ENCODE measurements at places on chromosomes 7 and 10.

GRCh38 chr7:150793569-150794238, 6.5 kb downstream of the TMEM176B start:
- DNase-seq, result no peak

- DNase-seq, result no peak
These were observed 18.8 kb downstream of the CAV1 start for GRCh38 chr7:116543664-116544063.

DNA sequence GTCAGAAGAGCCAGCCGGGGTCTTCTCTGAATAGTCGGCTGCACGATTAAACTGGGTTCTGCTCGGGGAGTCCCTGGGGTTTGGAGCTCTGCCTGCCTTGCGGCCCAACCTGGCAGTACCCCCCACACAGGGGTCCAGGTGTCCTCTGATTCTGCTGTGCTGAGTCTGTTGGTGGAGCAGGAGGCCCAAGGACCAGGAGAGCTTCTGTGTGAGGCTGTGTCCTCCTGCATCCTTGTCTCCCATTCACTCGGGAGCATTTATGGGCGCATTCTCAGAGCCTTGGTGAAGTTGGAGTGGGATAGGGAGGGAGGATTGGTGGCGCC, 14.2 kb downstream of the INPP5A start:
- DNase-seq, result no peak

- no peak for DNase-seq
These were observed 31.6 kb downstream of the WBP1L start for GRCh38 chr10:102775201-102775934.

- DNase-seq, result no peak
These were observed 141.9 kb upstream of the MKI67 start for GRCh38 chr10:128268015-128268722.

- DNase-seq, result no peak
These were observed 6.8 kb upstream of the IFIT1B start for GRCh38 chr10:89371079-89371478.

GRCh38 chr7:29500719-29501118, 62.9 kb upstream of the PRR15 start:
- DNase-seq, result no peak

GRCh38 chr7:139648941-139649425, 125.5 kb downstream of the CLEC2L start:
- DNase-seq, result no peak

- DNase-seq, result no peak
These were observed 150.5 kb downstream of the PCDH15 start for GRCh38 chr10:54650547-54650946.

GRCh38 chr10:127129104-127129503, 67.3 kb downstream of the INSYN2A start:
- no peak for DNase-seq

DNA sequence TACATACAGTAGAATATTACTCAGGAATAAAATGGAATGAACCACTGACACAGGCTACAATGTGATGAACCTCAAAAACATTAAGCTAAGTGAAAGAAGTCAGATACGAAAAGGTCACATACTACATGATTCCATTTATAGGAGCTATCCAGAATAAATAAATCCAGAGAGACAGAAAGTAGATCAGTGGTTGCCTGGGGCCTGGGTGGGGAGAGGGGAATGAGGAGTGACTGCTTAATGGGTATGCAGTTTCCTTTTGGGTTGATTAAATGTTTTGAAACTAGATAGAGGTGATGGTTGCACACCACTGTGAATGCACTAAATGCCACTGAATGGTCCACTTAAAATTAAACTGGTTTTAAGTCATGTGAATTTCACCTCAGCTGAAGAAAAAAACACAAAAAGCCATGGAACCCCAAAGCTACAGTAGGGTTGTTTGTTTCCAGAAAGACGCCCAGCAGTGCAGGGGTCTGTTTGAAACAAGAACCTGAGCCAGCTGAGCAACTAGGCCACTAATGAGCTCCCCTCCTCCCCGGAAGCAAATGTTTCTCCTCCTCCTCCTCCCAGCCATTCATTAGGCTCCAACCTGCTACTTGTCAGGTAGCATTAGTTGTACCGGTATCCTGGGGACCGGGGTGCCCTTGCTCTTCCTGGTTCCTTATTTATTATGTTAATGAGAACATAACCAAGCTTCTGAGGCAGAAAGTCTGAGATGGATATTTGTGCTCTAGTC, 168.4 kb downstream of the EVX1 start:
- DNase-seq, result no peak

DNA sequence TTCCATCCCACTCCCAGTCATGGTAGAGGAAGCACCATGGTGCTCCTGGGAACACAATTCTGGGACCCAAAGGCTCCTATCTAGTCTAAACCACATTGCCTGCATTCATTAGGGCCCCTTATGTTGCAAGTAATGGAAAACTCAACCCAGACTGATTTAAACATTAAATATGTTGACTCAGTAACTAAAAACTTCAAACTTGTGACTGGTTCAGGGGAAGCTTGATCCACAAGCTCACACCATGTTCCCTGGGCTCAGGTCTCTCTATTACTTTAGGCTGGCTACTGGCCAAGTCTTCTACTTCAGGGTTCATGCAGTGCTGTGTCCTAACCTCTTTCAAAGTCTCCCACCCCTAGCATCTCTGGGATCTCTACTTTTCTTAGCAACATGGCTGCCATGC, 13.1 kb downstream of the WNT16 start:
- DNase-seq, result no peak

DNA sequence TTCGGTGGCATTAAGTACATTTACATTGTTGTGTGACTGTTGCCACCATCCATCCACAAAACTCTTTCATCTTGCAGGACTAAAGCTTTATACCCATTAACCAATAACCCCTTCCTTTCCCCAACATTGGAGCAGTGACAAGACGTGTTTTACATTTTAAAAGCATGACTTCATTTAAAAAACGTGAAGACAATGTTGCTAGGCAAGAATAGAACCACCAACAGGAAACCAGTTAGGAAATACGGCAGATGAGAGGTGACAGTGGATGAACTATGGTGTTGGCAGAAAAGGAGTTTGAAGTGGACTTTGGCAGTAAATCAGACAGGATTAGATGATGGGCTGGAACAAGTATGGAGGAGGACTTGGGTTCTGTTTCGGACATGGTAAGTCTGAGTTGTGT, 17.0 kb downstream of the TMEM236 start:
- DNase-seq, result no peak

DNA sequence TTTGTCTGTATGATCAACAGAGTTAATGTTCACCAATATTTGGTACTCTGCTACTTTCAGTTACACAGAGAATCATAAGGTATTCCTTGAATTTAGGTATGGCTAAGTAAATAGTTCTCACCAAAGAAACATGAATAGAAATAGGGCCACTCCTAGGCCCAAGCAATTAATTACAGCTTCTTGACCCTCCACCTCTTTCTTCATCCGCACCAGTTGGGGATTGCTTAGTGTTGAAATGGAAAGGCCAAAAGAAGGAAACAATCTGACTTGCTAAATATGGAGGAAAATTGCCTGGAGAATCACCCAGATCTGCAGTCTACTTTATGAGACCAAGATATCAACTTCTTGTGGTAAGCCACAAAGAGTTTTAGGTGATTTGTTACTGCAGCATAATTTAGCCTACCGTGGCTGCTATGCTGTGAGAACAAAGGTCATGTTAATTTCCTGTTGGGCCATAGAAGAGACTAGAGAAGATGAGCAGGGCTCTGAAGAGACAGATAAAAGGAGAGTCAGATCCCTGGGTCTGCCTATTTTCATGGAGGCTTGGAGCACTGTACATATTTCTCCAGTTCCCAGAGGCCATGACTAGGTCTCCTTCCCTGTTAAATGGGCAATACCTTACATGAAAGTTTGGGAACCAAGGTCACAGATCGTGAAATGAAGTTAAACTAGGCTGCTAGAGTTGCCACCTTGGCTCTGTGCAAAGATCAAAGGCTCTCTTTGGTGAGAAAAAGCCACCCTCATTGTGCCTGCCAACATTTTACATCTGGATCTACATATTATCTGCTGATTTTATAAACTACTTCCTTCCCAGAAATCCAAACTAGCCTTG, 93.3 kb upstream of the GDF10 start:
- no peak for DNase-seq

DNA sequence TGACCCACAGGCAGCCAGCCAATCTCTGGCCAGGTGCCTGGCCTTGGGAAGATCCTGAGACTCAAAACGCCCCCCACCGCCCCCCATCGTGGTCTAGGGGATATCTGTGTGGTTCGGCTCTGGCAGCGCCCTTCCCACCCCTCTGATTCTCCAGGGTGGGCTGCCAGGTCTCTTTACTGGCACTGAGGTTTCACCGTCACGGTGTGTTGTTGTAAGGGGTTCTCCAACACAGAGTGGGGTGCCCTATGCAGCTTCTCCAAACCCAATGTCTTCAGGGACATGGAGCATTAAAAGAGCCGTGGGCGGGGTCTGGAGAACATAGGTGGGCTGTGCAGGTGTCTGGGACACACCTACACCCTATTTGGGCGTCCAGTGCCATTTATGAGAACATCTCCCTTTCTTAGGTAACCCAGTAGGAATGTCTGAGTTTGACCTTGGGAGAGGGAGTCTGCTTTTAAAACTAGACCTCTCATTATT, 1.5 kb downstream of the MAFK start:
- no peak for DNase-seq

- DNase-seq, result no peak
These were observed 3.4 kb downstream of the PALD1 start for GRCh38 chr10:70481831-70482530.

DNA sequence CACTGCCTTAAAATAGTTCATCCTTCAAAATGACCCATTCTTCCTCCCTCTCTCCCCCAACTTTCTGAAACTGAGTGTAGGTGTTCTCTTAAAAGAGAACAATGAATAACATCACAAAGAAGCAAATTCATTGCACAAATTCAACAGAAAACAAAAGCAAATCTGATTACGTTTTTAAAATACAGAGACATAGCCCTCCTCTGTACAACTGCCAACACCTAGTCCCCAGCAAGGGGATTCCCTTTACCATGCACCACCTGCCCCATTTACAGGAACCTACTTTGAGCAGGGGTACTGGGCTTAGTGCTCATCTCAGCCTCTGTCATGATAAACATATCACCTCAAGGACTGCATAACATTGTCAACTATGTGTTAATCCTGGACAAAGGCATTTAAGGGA, 302.8 kb upstream of the AOAH start:
- DNase-seq, result no peak

GRCh38 chr7:22561895-22562593, 62.1 kb upstream of the STEAP1B start:
- no peak for DNase-seq

DNA sequence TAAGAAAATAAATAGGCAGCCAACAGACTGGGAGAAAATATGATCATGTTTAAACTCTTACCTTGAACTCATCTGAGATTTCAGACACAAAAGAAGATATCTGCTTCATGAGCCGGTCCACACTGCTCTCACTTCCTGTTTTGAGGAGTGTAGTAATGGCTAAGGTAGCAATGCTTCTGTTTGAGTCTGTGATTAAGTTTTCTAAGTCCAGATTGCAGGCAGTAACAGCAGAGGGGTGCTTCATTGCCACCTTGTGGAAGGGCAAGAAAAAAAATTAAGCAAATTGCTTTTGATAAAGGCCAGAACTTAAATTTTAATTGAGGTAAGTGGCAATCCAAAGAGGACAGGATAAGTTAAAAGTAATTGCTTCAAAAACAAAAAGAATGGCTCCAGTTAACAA, 69.1 kb downstream of the MEST start:
- DNase-seq, result no peak

- no peak for DNase-seq
These were observed 751 bp upstream of the GTPBP10 start for GRCh38 chr7:90345595-90346335.

DNA sequence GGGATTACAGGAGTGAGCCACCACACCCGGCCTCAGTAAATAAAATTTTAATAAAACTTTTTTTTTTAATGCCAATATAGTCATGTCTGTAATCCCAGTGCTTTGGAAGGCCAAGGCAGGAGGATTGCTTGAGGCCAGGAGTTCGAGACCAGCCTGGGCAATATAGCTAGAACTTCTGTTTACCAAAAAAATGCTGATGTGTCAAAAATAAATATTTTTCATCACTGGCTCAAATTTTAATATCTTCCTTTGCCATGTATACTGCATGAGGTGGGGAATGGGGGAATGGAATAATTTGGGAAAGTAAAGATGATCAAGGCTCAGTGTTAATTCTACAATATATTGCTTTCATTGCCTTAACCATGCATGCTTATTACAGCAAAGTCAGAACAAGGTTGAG, 10.7 kb upstream of the RHBDD2 start:
- no peak for DNase-seq

- DNase-seq, result no peak
These were observed 51.2 kb downstream of the HIF1AN start for GRCh38 chr10:100586959-100587358.

- no peak for DNase-seq
These were observed 79.6 kb downstream of the ANKRD7 start for GRCh38 chr7:118304100-118304499.

DNA sequence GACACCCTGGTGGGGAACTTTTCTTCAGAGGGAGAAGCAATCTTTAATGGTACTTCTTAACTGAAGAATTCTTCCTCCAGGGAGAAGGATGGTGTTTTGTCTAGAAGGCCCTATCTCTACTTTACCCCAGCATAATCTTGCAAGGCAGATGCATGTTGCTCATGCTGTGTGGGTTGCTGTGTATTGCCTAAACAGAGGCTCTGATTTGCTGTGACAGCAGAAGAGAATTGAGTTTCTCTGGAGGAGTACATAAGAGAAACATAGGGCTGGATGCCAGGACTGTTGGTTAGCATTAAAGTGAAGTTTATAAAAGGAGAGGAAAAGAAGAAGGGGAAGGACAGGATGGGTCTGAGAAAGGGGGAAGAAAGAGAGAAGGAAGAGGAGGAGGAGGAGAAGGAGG, 248.1 kb upstream of the HPS1 start:
- DNase-seq, result no peak

- DNase-seq, result no peak
These were observed 39.9 kb upstream of the DUSP5 start for GRCh38 chr10:110457851-110458250.

DNA sequence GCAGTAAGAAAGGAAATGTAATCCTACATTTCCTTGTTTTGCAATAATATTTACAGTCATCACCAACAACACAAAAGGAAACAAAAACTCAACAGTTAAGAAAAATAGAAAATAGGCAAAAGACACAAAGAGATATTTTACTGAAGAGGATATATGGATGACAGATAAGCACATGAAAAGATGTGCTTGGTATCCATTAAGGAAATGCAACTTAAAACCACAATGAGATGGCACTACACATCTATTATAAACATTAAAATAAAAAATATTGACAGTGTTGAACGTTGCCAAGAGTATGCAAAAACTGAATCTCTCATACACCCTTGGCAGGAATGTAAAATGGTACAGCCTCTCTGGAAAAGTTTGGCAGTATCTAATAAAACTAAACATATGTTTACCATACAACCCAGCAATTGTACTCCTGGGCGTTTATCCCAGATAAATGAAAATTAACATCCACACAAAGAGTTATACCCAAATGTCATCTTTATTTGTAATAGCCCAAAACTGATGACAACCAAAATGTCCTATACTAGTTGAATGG, 5.4 kb downstream of the CEP41 start:
- no peak for DNase-seq

GRCh38 chr10:76649723-76650127, 987.9 kb downstream of the KCNMA1 start:
- DNase-seq, result no peak
